Fibroblast of lung (primary cell): ENCODE measurements at places on chromosomes 5 and 9.
A peak's percentile ranks its signal among the peaks of the same experiment; 100 is the strongest.

DNA sequence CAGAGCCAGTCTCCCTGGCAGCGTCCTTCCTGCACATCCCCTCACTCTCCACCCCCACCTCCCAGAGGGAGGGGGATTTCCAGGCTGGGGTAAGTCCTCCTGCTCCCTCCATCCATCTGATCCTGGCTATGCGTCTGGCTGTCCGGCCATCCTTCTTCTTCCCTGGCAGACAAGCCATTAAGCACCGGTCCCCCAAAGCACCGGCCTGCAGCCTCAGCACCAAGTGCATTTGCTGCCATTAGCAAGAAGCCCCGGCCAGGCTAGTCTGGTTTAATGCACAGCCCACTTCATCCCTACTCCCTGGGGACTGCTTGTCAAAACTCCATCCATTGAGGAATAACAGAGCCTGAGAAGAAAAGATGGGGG is 208.7 kb upstream of the IER5L start:
- DNase-seq: no peak

GRCh38 chr5:159034083-159034824 is 65.5 kb downstream of the EBF1 start:
- DNase-seq: no peak

GRCh38 chr5:115168829-115169486 is 750 bp downstream of the TRIM36 start:
- peak; percentile 11 for DNase-seq

- no peak for DNase-seq
Observed at GRCh38 chr9:75685062-75685461, 205.4 kb upstream of the PCSK5 start.

GRCh38 chr9:89592213-89592815 is 12.5 kb upstream of the GADD45G start:
- no peak for DNase-seq

GRCh38 chr9:137053944-137054931 is at the start of gene ENTPD2:
Gene ENTPD2, minus strand, starts transcription at chr9:137054061. Its CDS starts 64 bp downstream, at chr9:137053997.
- DNase-seq: no peak

DNA sequence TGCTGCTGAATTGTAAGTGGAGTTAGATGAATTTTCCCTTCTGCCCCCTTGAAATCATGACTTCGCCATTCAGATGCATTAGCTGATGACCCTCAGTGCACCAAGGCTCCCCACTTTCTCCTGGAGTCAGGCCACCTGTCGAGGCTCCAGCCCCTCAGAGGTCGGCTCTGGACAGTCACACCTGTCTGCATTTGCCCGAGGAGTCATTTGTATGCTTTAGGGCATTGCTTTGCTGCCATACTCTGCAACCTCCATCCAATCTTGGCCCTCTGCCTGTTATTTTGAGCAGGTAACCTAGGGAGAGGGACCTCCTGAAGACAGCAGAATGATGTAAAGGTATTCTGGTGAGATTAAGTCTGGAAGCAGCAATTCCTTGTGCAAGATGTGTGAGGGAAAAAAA is 144.8 kb downstream of the MACROH2A1 start:
- no peak for DNase-seq

DNA sequence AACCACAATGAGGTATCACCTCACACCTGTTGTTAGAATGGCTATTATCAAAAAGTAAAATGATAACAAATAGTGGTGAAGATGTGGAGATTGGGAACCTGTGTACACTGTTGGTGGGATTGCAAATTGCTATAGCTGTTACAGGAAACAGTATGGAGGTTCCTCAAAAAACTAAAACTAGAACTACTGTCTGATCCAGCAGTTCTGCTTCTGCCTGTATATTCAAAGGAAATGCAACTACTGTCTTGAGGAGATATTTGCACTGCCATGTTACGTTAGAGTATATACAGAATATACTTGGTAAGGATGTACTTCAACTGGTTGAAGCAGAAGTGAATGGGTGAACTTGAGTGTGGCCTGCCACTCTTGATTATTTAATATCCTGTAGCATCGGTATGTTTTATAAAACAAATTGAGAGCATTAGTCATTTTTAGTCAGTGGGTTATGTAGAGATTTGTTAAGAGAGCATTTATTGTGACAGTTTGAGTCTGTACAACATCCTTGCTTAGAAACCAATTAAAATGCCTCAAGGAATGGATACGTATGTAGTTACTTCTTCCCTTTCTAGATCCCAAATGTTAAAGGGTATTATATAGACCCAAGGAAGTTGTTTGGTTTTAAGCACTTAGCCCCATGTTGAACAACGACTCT is 37.5 kb downstream of the ZCCHC7 start:
- DNase-seq: no peak

GRCh38 chr5:108255468-108255867 is 126.4 kb downstream of the FBXL17 start:
- no peak for DNase-seq
